ENCODE measurements at places on chromosomes 3 and 15.

DNA sequence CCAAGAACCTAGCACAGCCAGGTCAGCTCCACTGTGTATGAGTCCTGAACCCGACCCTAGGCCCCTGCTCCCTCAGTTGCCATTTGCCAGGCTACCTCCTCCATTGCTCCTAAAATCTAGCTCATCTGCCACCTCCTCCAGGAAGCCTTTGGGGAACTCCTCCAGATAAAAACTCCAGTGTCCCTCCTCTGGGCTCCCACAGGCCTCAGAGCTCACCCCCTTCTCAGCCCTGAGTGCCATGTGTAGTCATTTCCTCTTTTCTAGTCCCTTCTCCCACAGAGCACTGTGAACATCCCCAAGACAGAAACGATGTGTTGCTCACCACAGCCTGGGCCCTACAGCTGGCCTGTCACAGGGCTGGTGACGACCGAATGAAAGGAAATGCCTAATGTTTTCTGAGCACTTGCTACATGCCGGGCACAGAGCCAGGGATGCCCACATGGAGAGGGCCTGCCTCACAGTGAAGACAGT is 61.0 kb downstream of the IQSEC1 start:
- no peak for DNase-seq

DNA sequence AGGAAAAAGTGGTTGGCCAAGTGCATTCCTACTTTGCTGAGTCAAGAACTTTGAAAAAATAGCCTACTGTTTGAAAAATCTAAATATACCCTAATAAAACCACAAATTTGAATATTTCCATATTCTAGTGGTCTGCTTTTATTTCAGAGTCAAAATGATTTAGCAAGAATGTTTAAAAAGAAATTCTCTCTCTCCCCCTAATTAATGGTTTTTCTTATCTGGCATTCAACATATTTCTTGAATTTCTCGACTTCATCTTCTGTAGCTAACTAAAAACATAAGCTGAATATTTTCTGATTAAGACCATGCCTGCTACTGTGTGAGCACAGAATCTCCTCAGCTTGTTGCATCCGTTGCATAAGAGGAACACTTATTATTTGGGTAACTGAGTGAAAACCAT is 563.5 kb upstream of the TBL1XR1 start:
- no peak for DNase-seq

- no peak for DNase-seq
These were observed 242.8 kb downstream of the DTWD1 start for GRCh38 chr15:49863431-49864224.

- no peak for DNase-seq
These were observed 8.9 kb downstream of the UBAP1L start for GRCh38 chr15:65106011-65106590.

DNA sequence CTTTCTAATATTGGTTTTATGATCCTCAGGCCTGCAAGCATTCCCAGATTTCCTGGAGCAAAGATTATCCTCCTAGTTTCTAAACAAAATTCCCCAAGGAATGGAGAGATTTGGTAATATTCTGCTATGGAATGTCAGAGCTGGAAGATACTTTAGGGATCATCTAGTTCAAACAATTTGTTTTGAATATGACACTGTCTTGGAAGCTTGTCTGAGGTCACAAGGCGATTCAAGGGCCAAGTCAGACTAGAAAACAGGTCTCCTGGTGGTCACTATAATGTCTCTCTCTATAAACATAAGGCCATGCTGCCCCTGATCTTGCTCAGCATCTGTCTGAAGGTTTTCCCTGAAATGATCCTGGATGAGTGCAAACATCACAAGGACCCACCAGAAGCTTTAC is 143.4 kb upstream of the BCL6 start:
- DNase-seq = no peak

DNA sequence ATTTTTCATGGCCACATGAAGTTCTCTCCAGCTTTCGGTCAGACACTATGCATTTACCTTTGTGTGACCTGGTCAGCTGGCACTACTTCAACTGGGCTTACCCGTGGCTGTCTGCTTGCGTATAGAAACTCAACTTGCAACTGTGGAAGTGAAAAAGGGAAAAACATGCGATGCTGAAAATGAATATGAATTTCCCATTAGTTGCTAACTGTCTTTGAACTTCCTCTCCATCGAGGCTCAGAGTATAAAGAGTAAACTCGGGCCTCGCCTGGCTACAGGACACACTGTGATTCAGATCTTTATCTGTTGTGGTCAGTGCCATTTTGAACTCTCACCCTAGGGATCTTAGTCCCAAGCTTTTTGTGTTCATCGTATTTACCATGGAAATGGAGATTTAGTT is 26.8 kb downstream of the NFKBIZ start:
- DNase-seq = no peak

- DNase-seq = no peak
These were observed 162.9 kb downstream of the TIGIT start for GRCh38 chr3:114456742-114457141.

GRCh38 chr3:147373301-147373700 is 33.0 kb downstream of the ZIC4 start:
- DNase-seq = no peak

- DNase-seq = no peak
These were observed 793.0 kb downstream of the MCTP2 start for GRCh38 chr15:95024351-95024750.

DNA sequence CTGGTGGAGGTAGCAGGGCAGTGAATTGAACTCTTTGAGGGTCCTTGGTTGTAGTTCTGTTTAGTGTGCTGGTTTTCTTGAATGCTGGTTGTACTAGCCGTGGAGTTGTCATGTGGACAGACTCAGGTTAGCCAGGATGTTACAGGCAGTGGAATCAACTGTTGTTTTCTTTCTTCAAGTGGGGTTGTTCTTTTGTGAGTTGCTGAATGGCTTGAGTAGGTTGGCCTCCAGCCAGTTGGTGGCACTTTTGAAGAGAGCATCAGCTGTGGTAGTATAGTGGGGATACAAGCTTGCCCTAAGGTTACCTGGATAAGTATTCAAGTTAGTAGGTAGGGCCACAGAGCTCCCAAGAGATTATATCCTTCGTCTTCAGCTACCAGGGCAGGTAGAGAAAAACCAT is 31.8 kb upstream of the RARB start:
- DNase-seq = no peak
